ENCODE measurements at places on chromosomes 2 and 18.

DNA sequence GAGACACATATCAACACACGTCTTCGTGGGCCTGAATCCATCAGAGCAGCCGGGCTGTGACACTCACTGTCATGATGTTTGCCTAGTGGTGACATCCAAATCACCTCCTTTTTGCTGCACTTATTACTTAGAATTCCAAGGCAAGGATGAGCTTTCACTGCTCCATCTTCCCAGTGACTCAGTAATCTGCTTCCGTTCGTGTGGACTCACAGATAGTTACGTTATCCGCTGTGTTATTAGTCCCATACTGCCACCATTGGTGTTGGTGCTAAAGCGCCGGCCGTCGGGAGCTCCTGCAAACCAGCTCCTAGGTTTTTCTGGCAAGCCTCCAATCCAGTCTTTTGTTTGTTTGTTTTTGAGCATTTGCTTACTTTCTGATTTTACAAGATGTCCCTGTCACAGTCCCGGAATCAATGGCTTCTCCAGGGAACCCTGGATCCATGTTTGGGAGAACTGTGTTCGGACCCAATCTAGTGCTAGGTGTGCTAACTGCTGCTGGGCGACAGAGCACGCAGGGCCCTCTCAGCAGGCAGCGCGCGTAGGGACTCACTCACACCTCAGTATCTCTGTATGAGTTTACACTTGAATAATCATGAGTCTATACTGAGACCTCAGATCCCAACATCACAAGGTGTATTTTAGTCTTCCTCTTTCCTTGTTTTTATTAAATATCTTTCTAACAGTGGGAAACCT, 42.6 kb downstream of the HDAC4 start:
- DNase-seq, result no peak

GRCh38 chr2:134943540-134943939, 24.9 kb downstream of the CCNT2 start:
- DNase-seq, result no peak

- DNase-seq, result no peak
These were observed 100.2 kb downstream of the TWIST2 start for GRCh38 chr2:238947920-238948710.

DNA sequence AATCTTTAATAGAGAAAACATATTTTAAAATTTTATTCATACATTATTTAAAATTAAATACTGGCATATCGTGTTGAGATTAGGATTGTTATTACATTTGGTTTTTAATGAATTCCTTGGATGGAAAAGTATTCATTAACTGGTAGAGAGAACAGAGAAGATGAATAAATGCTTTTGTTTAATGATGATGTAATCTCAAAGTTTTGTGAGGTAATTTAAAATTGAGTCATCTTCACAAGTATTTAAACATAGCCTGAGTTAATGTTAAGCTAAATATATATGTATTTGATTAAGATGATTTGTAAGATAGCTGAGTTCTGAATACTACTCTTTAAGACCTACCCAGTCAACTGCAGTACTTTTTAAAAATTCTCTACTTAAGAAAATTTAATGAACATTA, 713.4 kb upstream of the VRK2 start:
- DNase-seq, result no peak

GRCh38 chr18:74353169-74353775, 37.6 kb downstream of the C18orf63 start:
- DNase-seq, result peak; percentile 43

DNA sequence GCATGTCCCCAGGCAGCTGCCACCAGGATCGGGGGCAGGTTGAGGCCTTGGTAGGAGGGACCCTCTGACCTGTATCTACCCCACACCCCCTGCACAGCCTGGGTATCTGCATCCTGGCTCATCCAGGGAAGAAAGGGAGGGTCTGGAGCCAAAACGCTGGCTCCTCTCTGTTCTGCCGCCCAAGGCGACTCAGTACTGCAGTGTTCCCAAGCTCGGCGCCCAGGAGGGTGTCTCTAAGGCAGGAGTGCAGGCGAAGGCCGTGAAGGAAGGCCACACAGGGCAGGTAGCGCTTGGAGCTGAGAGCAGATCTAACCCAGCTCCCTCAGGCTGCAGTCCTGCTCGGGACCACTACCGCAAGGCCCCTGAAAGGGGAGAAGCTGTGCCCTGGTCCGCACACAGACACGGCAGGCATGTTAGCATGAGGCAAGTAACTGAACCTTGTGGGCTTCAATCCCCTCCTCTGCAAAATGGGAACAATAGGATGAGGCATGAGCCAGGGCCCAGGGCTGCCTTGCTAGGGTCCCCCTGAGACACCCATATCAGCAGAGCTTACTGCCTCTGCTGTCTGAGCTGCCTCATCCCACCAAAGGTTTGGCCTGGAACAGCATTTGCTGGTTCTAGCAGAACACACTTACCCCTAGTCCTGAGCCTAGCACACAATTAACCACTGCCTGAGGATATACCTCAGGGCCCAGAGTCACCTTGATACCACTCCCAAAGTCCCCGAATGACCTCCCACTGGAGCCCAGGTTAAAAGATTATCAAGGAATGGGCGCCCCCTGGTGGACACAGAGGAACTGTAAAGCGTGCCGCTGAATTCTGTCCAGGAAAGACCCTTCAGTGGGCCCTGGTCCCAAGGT, 6.5 kb downstream of the PTMA start:
- DNase-seq, result peak; percentile 91

DNA sequence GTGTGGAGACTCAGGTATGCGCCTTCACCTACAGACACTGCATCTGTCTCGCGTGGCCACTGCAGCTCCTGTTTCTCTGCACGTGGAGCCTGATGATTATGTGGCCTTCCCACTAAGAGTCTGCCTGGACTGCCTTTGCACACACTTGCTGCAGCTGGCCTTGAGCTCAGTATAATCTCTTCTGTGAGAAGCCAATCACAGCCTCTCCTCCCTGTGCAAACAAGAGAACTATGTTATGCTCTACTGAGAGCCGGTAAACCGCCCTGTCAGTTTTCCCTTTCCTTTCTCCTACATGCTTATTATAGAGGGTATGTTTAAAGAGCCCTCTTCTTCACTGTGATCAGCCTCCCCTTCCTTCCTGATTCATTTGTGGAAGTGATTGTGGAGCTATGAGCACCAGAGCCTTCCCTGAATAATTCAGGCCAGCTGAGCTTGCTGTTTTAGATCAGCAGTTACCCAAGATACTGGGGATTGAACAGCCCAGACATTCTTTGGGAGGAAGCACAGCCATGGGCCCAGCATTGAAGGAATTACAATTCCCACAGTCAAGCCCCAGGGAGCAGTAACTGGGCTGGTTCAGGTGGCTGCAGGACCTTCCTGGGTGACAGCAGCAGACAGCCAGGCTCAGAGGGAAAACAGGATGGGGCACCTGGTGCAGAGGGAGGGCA, 3.7 kb upstream of the TGFA start:
- no peak for DNase-seq

DNA sequence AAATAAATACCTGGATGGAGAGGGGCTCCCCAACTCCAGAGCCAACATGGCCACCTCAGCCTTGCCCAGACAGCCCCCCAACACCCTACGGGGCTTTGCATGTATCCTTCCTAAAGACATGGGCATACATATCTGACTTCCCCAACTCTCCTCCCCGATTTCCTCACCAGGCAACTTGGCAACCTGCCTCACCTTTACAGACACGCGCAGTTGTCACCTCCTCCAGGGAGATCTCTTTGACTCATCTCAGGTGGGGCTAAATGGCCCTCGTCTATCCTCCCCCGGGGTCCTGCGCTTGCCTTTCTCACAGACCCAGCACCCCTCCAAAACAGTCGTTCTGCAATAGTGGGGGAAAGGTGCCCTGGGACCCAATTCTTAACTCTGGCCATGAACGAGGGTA, 10.6 kb upstream of the BIN1 start:
- DNase-seq, result no peak

GRCh38 chr18:49082714-49083688, 132.2 kb upstream of the SMAD7 start:
- DNase-seq, result no peak

DNA sequence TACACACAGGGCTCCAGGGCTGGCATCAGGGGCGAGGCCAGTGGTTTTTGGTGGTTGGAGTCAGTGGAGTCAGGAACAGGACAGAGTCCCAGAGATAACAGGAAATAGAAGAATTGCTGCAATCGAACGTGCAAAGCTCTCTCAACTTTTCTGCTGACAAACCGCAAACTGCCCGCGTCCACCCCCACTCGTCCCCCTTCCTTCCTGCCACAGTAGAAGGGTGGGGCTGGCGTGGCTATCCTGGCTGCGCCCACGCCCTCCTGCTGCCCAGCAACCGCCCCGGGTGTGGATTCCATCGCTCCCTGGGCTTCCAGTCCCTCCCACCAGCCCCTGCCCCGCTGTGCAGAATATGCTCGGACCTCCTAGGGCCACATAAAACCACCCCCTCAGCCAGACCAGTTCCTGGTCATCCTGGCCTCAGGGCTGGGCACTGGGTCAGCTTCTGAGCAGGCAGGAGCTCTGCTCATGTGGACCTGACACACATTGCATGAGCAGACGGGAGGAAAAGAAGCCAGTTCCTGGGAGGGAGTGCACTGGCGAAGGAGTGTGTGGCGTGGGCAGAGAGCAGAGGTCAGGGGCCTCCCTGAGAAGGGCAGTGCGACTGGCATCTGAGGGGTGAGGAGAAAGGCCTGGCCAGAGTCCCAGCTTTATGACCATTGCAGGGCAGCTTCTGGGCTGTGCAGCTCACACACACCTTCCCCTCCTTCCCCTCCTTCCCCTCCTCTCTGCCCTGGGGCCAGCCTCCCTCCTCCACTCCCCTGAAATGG, 85.4 kb upstream of the ATG16L1 start:
- DNase-seq, result peak; percentile 23

DNA sequence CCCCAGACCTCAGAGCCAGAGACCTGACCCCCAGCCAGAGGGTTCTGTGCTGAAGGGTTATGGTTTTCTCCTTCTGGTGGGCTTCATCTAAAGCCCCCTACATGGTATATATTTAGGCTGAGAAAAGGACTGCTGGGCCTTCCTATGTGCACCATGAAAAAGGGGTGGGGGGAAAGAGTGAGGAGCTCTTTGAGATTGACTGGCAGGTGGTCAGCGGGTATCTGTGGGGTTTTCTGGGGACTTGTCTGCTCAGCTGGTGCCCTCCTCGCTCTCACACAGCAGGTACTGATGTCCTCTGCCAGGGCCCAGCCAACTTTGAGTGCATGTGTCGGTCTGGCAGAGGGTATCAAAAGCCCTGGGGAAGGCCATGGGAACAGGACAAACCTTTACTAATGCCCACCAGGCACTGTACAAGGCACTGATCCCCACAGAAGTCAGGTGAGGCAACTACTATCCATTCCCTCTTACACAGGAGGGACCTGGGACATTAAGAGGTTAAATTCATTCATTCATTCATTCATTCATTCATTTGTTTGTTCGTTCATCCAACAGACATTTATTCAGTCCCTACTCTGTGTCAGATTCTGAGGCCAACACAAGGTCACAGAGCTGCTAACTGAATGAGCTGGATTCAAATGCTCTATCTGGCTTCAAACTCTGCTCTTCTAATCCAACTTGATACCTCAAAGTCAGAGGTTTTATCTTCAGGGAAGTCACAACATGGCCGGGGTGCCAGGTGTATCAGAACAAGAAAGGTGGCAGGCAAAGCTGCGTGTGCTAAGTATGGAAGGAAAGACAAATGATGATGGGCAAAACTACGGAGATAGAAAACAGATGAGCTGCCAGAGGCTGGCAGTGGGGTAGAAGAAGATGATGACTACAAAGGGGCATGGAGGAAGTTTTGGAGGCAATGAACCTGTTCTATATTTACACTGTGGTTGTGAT, 44.6 kb downstream of the REEP1 start:
- no peak for DNase-seq

DNA sequence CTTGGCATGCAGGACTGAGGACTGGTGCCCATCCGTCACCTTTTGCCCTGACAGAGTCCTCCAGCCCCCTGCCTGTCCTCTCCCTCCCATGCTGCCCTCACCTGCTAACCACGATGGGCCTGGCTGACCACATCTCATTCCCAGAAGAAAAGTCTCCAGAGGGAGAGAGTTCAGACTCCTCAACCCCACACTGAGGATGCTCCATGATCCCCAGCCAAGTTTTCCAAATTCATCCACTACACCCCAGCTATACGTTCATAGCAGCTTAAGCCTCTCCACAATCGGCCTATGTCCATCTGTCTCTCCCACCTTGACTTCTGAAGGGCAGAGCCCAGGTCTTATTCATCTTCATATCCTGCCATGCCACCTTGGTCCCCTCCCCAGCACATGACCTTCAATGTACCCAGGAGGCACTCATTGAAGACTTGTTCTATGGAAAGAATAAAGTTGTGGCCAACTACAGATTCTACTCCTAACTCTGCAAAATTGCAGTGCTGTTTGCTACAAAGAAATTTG, 115.6 kb upstream of the ID2 start:
- peak; percentile 11 for DNase-seq

DNA sequence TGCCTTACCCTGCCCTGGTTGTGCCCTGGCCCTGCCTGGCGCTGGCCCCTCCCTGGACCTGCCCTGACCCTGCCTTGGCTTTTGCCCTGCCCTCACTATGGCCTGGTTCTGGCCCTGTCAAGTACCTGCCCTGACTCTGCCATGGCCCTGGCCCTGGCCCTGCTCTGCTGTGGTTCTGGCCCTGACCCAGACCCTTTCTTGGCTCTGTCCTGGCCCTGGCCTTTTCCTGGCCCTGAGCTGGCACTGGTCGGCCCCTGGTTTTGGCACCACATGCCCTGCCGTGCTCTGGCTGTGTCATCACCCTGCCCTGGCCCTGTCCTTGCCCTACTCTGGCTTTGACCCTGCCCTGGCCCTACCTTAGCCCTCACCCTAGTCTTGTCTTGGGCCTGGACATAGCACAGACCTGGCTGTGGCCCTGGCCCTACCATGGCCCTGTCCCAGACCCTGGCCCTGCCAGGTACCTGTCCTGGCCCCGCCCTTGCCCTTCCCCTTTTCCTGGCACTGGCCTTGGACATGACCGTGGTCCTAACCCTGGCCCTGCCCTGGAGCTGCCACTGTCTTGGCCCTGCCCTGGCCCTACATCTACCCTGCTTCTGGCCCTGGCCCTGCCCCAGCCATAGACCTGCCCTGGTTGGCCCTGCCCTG, 4.8 kb upstream of the ANKRD62 start:
- no peak for DNase-seq

DNA sequence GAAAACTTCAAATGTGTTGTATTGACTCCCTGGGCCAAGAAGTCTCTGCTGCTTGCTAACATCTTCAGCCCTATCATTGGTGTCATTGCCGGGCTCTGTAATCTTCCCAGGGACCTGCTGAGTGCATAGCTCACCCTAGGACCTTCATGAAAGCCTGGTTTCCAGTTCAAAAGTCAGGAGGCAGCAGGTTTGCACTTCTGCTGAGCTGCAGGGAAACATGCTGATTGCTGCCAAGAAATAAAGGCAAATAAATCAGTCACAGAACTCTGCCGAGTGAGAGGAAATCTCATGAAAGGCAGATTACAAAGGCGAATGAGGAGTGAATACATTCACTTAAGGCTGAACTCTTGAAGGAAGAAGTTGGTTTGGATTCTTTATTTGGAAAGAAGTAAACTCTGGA, 1947.6 kb upstream of the CELF4 start:
- no peak for DNase-seq

DNA sequence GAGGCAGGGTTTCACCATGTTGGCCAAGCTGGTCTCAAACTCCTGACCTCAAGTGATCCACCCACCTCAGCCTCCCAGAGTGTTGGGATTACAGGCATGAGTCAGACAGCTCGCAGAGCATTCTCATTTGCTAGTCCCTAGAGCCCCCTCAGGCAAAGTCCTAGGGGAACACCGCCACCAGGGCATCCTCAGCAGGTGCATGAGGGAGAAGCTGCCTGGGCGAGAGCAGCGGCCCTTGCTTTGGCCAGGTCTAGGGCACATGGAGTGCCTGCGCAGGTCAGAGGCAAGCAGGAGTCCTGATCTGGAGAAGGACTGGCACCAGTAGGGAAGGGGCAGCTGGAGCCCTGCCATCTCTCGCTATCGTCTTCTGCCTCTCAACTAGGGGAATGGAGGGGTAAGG, 32.4 kb downstream of the NGEF start:
- no peak for DNase-seq

GRCh38 chr2:9189901-9190300, 16.7 kb upstream of the ASAP2 start:
- DNase-seq, result no peak

All from stimulated activated CD4-positive, alpha-beta T cell treated with anti-CD3 and anti-CD28 coated beads, Interleukin-2, amount 100 ng/mL, for 24 hours (primary cell).